ENCODE measurements at places on chromosomes 4 and X. TPM values are rescaled to one million over a fixed set of nuclear protein-coding genes. Genes with fewer than 3 reads are reported as not detected.

ATP2B3 gene
- total RNA-seq: not detected

CLNK gene
- 1.00 TPM for total RNA-seq

CCSER1 gene
- 1.1 TPM for total RNA-seq

DAPP1 gene
- 7.3 TPM for total RNA-seq

TMEM271 gene
- not detected for total RNA-seq

NHSL2 gene
- 32.5 TPM for total RNA-seq

DIPK2B gene
- total RNA-seq: not detected

CNGA1 gene
- not detected for total RNA-seq

ABHD18 gene
- 17.6 TPM for total RNA-seq

GRCh38 chr4:74474345-74475090, 29.6 kb downstream of the AREG start:
- DNase-seq: no peak

DNA sequence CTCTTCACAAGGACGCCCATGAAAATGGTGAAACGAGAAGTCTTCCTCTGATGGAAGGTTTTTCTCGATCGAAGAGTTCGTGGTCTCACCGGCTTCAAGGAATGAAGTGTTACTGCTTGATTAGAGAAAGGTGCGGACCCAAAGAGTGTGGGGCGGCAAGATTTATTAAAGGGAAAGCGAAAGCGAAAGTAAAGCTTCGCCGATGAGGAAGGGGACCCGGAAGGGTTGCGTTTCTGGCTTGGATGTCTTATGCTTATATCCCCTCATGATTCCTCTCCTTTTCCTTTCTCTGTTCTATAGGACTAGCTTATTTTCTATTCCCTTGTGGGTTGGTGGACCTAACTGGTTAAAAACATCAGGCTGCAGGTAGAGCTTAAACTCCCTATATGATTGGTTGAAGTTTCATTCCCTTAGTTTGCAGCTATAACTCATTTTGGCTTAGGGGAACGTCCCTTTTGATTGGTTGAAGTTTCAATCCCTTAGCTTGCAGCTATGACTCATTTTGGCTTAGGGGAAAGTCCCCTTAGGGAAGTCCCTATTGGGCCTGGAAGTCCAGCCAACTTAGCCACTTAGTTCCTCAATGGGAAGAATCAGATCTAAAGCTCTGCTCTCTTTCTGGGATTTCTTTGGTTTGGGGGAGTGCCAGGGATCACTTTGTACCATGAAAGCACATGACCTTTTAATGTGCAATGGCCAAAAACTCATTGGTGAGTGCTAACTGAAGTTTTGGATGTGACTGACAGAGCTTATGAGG, 1025.0 kb upstream of the PCDH10 start:
- no peak for DNase-seq

- DNase-seq: no peak
These were observed 517.7 kb downstream of the BCOR start for GRCh38 chrX:39580043-39580442.

DNA sequence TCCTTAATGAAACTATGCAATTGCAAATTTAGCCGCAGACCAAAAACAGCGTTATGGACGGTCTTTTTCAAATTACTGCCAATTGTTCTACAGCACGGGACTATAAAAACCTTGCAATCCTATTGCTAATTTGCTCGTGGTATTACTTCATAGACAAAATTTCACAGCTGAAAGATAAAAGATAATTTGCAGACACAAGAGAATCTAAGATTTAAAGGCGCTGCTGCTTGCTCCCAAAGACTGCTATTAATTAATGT, 1.4 kb upstream of the CAMK2D start:
- DNase-seq: no peak

GRCh38 chr4:110612631-110613269, 10.1 kb downstream of the PITX2 start:
- DNase-seq: no peak

GRCh38 chr4:16692961-16693506, 205.4 kb downstream of the LDB2 start:
- no peak for DNase-seq

DNA sequence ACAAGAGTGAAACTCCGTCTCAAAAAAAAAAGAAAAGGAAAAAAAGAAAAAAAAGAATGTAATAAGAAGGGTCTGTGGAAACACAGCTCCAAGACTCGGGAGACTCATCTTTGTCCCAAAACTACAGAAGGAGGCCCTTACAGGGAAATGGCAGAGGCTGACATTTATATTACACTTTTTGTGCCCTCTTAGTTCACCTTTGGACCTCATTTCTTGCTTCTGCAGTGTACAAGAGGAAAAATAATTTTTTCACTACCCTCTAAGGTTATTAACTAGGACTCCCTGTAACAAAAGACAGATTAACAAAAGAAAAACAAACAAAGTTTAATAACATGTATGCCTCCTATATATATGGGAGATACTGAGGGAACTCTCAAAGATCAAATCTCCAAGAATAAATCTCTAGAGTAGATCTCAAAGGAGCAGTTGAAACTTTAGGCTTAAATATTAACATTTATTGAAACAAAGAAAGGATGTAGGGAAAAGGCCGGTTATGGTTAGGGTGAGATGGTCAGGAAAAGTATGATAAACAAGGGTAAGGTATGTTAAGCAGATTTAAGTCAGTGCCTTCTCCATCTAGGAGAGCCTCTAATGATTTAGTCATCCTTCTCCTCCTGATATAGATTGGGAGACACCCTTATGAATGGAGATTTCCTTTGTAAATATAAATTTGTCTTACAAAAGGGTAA, 121.3 kb upstream of the JADE1 start:
- DNase-seq: no peak

- DNase-seq: no peak
These were observed 2313.8 kb downstream of the ARAP2 start for GRCh38 chr4:33930497-33930896.

DNA sequence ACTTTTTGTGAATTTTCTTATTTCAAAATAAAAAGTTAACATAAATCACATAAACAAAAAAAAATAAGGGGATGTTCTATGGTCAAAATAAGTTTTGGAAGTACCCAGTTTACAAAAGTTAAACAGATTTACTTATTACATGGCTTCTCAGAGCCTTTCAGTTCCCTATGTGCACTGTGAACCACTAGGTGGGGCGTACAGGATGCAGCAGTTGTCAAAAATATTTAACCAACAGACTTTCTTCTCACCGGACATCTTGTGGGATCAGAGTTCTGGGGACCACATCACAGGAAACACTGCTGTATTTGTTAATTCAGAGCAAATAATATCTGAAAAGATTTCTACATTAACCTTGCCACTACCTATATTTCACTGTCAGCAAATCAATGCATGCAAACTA, 74.1 kb downstream of the SMARCA1 start:
- no peak for DNase-seq

GRCh38 chr4:5971078-5971450, 47.2 kb downstream of the C4orf50 start:
- no peak for DNase-seq

- no peak for DNase-seq
These were observed 33.0 kb upstream of the RAPGEF2 start for GRCh38 chr4:159069922-159070321.

DNA sequence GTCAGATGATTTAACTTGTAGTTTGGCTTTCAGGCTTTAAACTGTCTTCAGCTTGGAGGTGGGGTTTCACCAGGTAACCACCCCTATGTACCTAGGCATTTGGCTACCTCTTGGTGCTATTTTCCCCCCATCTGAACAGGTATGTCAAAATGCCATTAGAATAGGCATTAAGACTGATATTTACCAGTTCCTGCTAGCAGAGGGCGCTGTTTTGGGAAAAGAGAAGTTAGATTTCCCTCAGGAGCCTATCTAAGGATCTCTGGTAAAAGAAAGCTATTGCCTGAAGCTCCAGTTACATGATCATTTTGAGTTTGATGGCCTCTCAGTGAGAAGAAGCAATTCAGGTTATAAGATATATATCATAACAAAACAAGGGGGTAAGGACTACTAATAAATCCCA, 879.1 kb downstream of the SH3BGRL start:
- DNase-seq: no peak

GRCh38 chrX:531611-531936, 99.0 kb upstream of the SHOX start:
- DNase-seq: no peak
